ENCODE measurements at places on chromosomes 13 and 19. TPM values are rescaled to one million over a fixed set of nuclear protein-coding genes. Genes with fewer than 3 reads are reported as not detected.

- H3K27ac ChIP-seq = no peak overlapping the region
- H3K27me3 ChIP-seq = peaks cover 18% of the 10 kb centered on the region
- DNase-seq = no peak
Observed at GRCh38 chr19:29371251-29372090, 154.3 kb upstream of the VSTM2B start.

GRCh38 chr19:42111384-42111783 is 20.9 kb downstream of the POU2F2 start:
- no peaks in the 10 kb centered on the region for H3K36me3 ChIP-seq
- H3K27me3 ChIP-seq = peaks cover 45% of the 10 kb centered on the region
- H3K4me1 ChIP-seq = no peaks in the 10 kb centered on the region
- H3K27ac ChIP-seq = no peak overlapping the region

PSG7 gene
- total RNA-seq = not detected

GRCh38 chr19:5058521-5059212 is 89.8 kb downstream of the KDM4B start:
- H3K36me3 ChIP-seq = peaks cover 30% of the 10 kb centered on the region
- no peak overlapping the region for H3K4me3 ChIP-seq
- DNase-seq = no peak
- H3K27me3 ChIP-seq = no peaks in the 10 kb centered on the region

DNA sequence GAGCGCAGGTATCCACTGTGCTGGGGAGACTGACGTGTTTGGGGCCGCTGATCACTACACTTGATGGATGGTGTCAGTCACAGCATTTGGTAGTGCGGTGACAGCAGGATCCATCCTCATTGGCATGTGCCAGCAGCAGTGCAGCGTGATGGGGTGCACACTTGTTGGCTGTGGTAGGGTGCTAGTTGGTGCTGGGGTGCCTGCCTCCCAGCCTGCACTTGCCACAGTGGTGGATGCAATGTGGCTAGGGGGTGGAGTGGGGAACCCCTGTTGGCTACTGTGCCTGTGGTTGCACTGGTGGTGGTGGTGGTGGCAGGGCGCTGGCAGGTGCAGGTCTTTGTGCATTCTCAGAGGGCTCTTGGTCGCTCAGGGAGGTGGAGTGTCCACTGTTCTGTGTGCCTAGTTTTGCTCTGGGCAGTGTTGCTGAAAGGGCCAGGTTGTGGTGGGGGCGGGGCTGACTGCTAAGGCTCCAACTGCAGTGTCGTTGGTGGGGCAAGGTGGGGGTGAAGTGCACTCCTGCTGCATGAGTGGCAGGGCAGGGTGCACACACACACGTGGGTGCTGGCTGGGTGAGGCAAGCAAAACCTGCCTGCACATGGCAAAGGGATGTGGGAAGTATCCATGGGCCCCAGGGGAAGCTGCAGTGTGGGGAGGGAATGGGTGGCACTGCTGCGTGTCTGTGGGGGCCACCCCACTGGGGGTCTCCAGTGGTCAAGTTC is 84.8 kb downstream of the ZMYM2 start:
- no peak for DNase-seq
- H3K27me3 ChIP-seq = no peaks in the 10 kb centered on the region
- peaks cover 4% of the 10 kb centered on the region for H3K4me1 ChIP-seq
- H3K27ac ChIP-seq = peak overlapping the region; percentile 55
- H3K4me3 ChIP-seq = no peak overlapping the region

DNA sequence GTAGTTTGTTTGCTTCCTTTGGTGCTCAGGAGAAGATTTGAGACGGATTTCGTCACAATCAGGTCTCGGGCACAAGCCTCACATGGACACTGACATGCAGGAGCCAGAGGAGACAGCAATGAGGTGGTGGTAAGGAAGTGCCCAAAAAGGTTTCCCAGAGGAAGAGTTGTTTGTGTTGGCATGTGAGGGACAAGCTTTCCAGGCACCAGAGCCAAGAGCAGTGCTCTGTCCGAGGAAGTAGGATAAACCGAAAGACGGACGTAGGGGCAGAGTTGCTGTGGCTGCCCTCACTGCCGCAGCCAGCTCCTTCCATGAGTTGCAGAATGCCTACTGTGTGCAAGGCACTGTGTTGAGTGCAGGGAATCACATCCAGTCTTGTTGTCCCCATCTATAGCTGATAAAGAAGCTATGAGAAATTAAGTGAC is 27.7 kb downstream of the SAE1 start:
- peak overlapping the region; percentile 96 for H3K27ac ChIP-seq
- peaks cover 37% of the 10 kb centered on the region for H3K4me1 ChIP-seq
- no peaks in the 10 kb centered on the region for H3K27me3 ChIP-seq
- peaks cover 30% of the 10 kb centered on the region for H3K36me3 ChIP-seq

NLRP9 gene
- not detected for total RNA-seq

- peaks cover 28% of the 10 kb centered on the region for H3K4me1 ChIP-seq
- H3K27me3 ChIP-seq = no peaks in the 10 kb centered on the region
- H3K4me3 ChIP-seq = peak overlapping the region; percentile 37
- no peaks in the 10 kb centered on the region for H3K36me3 ChIP-seq
Observed at GRCh38 chr13:31927219-31927653, 104.3 kb upstream of the FRY start.

GRCh38 chr19:37932985-37933936 is 26.3 kb downstream of the SIPA1L3 start:
- peak overlapping the region; percentile 95 for H3K27ac ChIP-seq
- DNase-seq = no peak
- no peaks in the 10 kb centered on the region for H3K27me3 ChIP-seq
- H3K36me3 ChIP-seq = peaks cover 6% of the 10 kb centered on the region
- peak overlapping the region; percentile 66 for H3K4me3 ChIP-seq

LAIR1 gene
- not detected for total RNA-seq

GRCh38 chr19:45271098-45271734 is 20.1 kb downstream of the MARK4 start:
- no peak overlapping the region for H3K4me3 ChIP-seq
- peaks cover 18% of the 10 kb centered on the region for H3K36me3 ChIP-seq
- DNase-seq = no peak
- H3K27ac ChIP-seq = no peak overlapping the region

GRCh38 chr13:24650161-24650560 is 30.0 kb upstream of the ATP12A start:
- no peaks in the 10 kb centered on the region for H3K36me3 ChIP-seq
- H3K4me3 ChIP-seq = no peak overlapping the region
- no peaks in the 10 kb centered on the region for H3K27me3 ChIP-seq
- H3K4me1 ChIP-seq = peaks cover 11% of the 10 kb centered on the region
- H3K27ac ChIP-seq = no peak overlapping the region

OR1I1 gene
- not detected for total RNA-seq

DNA sequence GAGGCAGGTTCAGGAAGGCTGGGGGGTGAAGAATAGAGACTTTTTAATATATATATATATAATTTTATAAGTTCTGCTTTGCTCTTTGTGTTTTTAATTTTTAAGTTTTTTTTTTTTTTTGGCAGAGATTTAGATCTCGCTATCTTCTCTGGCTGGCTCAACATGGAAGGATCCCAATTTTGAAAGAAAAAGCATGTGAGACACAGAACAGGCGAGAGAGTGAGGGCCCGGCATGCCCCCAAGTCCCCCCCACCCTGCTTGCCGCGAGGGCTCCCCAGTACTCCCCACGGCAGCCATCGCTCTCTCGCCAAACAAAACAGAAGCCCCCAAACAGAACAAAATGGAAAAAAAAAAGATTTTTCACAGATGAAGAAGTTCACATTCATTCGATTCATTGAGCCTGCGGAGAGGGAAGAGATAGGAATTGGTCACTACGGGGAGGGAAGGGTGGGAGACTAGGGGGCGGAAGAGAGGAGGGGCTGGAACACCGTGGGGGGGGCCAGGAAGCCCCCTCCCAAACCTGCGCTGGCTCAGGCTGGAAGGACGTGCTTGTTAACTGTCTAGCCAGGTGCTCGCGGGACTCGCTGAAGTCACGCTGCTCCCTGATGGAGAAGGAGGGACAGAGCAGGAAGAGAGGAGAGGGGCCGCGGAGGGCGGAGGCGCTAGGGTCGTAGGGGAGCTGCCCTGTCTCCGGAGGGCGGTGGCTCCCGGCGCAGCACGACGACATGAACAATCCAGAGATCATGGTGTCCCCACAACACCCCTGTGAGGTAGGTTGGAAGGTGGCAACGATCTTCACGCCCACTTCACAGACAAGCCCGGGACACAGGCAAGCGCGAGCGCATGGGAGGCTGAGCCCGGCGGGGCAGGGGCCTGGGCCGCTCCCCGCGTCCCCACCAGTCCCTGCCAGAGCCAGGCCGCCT is 10.6 kb downstream of the KHSRP start:
- peaks cover 15% of the 10 kb centered on the region for H3K4me1 ChIP-seq
- no peak for DNase-seq
- H3K27me3 ChIP-seq = no peaks in the 10 kb centered on the region

All from progenitor cell of endocrine pancreas (in vitro differentiated cells).